ENCODE measurements at places on chromosomes 2 and 18.
A peak's percentile ranks its signal among the peaks of the same experiment; 100 is the strongest.

- DNase-seq, result no peak
Observed at GRCh38 chr18:3525870-3526420, 76.0 kb downstream of the TGIF1 start.

DNA sequence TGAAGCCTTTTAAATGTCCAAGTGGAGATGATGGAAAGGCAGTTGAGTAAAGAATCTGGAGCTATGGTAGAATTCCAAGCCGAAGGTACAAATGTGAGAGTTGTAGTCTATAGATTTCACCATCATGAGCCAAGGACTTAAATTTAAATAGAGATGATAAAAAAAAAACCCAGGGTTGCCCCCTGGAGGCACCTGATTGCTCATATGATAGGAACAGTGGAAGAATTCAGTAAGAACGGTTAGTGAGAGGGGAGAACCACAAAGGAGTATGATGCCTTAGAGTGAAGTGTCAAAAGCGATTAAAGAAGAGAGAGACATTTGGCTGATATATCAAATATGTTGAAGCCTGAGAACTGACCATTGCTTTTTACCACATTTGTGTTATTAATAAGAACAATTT, 11.9 kb downstream of the NYAP2 start:
- no peak for DNase-seq

GRCh38 chr2:102618452-102619413, 620 bp upstream of the SLC9A2 start:
- no peak for DNase-seq

GRCh38 chr2:99959261-99960014, 183.0 kb downstream of the AFF3 start:
- no peak for DNase-seq

DNA sequence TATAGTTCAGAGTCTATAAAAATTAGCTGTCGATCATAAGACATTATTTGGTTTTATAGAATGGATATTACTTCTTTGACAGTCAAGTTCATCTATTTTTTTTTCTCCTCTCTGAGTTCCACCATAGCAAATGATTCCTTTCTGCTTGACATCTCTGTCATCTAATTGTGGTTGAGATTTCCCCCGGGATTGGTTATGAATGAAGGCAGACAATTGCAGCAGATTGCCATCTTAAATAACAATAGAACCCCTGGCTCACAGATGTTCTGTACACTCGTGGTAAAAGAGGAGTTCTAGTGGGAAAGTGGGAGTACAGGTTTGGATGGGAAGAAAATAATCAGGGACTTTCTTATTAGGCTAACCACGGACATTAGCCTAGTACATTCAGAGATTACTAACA, 292.1 kb upstream of the NRXN1 start:
- DNase-seq, result no peak

DNA sequence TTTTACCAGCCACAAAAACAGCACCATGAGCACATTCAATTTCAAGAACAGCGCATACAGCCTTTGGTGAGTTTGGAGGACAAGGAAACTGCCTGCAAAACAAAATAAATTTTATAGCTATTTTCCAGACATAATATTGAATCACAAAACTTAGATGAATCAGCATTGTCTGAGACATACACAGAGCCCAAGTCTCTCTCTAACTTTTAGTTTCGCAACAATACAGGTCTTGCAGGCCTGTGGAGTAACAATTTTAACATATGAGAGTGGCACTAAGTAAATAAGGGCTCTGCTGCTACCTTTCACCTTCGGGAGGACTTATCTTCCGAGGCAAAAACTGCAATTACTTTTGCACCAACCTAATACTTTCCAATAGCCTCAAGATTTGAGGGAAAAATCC, 56.1 kb upstream of the PEX13 start:
- DNase-seq, result peak; percentile 35

GRCh38 chr18:79530821-79531220, 135.1 kb downstream of the NFATC1 start:
- no peak for DNase-seq

DNA sequence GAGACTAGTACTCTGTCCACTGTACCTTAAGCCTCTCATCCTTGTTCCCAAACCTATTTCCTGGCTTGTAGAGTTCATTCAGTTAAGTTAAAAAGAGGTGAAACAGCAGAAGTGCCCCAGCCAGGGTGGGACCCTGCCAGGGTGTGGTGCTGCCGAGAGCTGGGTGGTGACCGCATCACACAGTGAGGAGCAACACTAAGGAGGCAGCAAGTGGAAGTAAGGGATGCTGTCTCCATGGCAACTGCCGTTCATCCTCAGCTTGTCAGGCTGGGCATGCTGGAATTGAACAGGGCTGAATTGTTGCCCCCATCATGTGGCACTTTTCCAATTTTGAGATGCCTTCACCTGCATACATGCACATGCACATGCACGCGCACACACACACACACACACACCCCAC, 77.0 kb downstream of the VSNL1 start:
- no peak for DNase-seq

GRCh38 chr18:47313901-47314300, 62.4 kb upstream of the SKOR2 start:
- no peak for DNase-seq

DNA sequence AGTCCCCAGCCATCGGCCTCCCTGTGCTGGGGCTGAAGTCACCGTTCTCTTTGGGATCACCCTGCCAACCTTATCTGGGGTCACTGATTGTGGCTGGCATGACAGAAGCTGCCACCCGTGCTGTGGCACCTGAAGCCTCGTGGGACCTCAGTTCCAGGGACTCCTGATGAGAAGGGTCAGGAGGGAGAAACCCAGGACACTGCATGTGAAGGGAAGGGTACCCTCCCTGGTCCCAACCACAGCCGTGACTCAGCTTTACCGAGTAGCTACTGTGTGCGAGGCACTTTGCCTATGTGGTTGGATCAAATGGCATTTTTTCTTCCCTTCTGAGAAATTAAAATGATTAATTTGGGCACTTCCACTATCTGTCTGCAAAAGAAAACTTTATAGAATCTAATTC, 64.4 kb downstream of the SP110 start:
- DNase-seq, result no peak
